Hypothalamus (tissue), 51 donors: ENCODE measurements at places on chromosomes 3 and 15.

- DNase-seq = no peak
Measured at GRCh38 chr3:115239717-115240116, 92.6 kb upstream of the ZBTB20 start.

GRCh38 chr15:35987056-35987455 is 441.1 kb upstream of the DPH6 start:
- DNase-seq = no peak

DNA sequence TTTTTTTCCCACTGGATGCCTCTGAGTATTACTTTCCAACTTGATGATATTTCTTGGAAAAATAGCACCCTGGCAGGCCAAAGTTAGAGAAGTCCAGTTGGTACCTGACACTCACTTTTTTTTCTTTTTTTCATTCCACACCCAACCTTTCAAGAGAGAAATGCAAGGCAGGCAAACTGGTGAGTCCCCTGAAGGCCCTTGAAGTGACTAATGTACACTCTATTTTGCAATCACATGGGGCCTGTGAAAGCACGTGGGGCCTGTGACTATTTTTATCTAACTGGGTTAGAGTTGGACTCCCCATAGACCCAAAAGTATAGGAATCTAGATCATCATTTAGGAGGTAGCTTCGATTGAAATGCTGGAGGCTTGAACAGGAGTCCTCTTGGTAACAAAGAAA is 316.7 kb downstream of the CHL1 start:
- no peak for DNase-seq

GRCh38 chr3:72375237-72376076 is 472.8 kb downstream of the SHQ1 start:
- DNase-seq = no peak

- no peak for DNase-seq
Measured at GRCh38 chr3:150783316-150783715, 20.3 kb upstream of the SIAH2 start.

- no peak for DNase-seq
Measured at GRCh38 chr3:102608875-102609274, 174.1 kb downstream of the ZPLD1 start.

- DNase-seq = no peak
Measured at GRCh38 chr15:23422099-23422945, 24.7 kb downstream of the GOLGA6L2 start.

GRCh38 chr3:131427226-131427625 is 45.7 kb downstream of the NUDT16 start:
- DNase-seq = no peak

- DNase-seq = no peak
Measured at GRCh38 chr15:99009741-99010330, 2.2 kb upstream of the PGPEP1L start.

- DNase-seq = no peak
Measured at GRCh38 chr3:193743702-193744047, 150.7 kb downstream of the OPA1 start.

- no peak for DNase-seq
Measured at GRCh38 chr3:133570139-133570936, 3.1 kb upstream of the CDV3 start.

GRCh38 chr3:113222451-113223086 is 11.2 kb downstream of the BOC start:
- DNase-seq = no peak

GRCh38 chr3:101963902-101964362 is 114.6 kb downstream of the NFKBIZ start:
- DNase-seq = no peak

DNA sequence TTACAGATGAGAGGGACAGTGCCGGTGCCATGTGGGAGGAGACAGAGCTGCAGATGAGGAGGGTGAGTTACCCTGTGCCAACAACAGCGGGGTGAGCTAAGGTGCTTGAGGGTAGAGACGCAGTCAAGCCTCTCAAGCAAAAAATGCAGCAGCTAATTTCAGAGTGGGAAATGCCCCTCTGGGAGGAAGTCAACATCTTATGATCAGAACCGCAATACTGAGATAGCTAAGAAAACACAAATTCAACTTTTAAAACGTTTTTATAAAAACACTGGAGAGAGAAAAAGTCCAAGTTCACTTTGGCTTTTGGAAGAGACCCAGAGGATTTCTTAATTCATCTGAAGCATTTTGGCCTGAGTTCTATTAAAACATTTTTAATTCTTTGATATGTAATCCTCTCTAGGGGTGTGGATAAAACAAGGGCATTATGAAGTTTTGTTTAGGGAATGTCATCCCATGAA is 319.2 kb downstream of the SLC9A9 start:
- DNase-seq = no peak

GRCh38 chr3:72816862-72817355 is 31.3 kb downstream of the SHQ1 start:
- no peak for DNase-seq

DNA sequence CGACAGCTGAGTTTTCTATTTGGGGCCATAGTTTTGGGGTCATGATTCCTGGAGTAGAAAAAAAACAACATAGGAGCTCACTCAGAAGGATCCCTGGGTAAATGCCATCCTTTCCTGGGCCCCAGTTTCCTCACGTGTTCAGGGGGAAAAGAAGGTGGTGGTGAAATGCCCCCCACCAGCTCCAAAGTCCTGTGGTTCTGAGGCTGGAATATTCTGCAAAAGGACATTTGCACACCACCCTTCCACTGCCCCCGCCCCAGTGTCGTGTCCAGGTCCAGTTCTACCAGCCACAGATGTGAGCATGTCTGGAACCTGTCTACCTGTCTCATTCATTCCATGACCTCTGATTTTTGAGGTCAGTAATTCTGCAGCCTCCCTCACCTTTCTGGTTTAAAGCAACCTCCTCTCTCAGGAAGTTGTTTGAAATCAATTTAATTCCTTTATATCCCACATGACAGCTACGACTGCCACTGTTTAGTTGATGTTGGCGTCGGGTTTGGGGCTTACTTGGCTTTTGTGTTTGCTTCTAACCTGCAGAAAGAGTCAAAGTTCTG is 82.1 kb downstream of the SMAD3 start:
- DNase-seq = no peak

DNA sequence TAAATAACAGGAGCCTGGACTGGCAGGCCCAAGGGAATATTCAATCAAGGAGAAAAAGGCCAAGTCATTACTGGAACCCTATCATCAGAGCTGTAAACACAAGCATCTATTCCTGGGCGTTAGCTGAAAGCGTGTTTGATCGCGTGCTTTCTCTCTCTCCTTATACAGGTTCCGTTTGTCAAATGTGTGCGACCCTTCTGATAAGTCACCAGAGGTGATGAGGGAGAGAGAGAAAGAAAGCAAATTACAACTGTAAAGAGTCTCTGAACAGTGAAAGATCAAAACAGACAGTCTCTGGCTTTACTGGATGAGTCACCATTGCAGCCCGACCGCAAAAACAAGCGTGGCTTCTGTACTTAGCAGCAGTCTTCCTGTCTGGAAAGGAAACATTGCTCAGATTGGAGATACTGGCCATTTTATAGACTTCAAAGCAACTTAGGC is 39.5 kb upstream of the TPRG1 start:
- no peak for DNase-seq

DNA sequence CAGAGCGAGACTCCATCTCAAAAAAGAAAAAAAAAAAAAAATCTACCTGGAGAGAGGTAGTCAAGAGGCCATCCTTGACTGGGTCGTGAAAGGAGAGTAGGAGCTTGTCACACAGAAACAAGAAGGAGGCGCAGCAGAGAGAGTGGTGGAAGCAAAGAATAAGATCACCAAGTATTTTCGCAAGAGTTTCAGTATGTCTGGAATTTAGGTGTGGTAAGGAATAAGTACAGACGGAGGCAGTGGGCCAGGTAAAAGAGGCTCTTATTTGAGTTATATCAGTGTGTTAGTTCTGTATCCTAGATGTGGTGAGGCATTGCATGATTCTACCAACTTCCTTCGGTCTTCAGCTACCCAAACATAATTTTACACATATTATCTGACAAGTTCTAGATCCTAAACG is 14.6 kb upstream of the ATP10A start:
- DNase-seq = no peak

GRCh38 chr15:62946940-62947339 is 95.6 kb upstream of the TPM1 start:
- no peak for DNase-seq

DNA sequence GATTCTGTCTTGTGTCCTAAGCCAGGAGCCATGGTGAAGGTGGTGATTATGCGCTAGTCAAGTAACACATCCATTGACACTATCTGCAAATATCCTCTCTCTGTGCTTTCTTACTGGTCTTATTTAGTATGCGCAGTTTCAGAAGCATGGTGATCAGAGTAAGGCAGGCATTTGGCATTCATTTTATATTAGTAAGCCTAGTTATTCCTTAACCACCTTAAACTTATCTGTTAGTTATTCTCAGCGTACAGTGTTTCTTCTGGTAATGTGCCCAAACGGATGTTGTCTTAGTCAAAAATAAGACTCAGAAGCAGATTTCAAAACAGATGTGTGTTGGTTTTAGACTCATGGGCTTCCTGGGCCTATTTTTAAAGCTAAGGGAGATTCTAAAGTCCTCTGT is 329.2 kb downstream of the GRM7 start:
- no peak for DNase-seq

DNA sequence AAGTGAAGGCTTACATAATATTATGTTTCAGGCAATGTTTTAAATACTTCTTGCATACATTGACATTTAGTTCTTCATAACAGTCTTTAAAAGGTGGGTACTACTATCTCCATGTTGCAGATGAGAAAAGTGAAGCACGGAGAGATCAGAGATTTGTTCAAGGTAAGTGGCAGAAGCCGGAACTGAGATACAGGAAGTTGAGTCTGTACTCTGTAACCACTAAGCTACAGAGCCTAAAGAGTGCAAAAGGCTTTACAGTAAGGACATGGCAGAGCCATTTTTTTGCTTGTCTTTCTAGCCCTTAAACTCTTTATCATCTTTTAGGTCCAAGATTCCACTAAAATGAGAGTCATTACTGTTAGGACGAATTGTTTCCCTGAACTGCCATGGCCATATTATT is 186.5 kb upstream of the PEX5L start:
- no peak for DNase-seq

GRCh38 chr3:195582947-195583346 is 793 bp downstream of the APOD start:
- no peak for DNase-seq

GRCh38 chr15:68700455-68701123 is 120.1 kb downstream of the ANP32A start:
- peak; percentile 74 for DNase-seq

GRCh38 chr15:31078471-31078870 is 23.1 kb downstream of the TRPM1 start:
- DNase-seq = no peak

DNA sequence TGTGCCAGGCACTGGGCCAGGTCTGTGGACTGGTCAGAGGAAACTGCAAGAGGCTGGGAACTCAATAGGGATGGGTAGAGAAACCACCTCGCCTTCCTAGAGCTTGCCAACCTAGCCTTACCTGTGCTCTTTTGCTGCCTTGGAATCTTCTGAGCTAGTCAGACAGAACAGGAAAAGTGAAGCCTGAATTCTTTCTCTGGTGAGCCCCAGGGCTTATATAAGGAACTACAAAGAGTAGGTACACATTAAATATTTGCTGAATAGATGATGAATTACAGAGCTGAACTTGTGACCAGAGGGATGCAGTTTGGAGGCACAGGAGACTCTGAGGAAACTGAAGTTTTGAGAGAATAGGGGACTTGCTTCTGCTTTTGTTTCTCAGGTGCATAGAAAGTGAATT is 15.6 kb upstream of the FBXW12 start:
- DNase-seq = no peak

DNA sequence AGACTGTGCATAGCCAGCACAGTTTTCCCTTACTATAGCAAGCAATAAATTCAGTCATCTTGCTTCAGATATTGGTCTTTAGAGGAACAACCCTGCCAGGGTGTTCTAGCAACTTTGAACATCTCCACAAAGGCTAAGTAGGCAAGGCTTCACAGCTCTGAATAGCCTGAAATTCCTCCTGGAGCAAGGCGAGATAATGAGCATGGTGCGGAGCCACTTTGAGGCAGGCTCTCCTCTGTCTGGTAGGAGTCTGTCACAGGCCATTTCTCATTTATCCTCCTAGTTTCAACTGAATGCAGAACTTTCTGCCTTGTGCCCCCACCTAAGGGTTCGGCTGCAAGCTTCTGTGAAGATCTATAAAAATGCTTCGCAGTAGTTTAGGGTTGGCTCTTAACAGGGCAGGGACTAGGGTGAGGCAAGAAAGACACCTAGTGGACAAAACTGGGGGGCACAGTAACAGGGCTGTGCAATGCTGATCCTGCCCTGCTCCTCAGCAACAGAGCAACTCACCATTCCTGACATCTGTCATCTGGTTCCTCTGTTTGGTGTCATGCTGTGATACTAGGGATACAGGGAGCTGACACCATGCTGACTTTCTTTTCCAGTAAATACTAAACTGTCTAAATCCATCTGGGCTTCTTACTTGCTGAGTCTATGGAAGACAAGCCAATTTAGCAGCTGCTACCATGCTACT is 16.6 kb upstream of the EHHADH start:
- DNase-seq = no peak

GRCh38 chr3:100270215-100270583 is 9.4 kb downstream of the TBC1D23 start:
- DNase-seq = no peak

- no peak for DNase-seq
Measured at GRCh38 chr3:70061096-70061495, 61.6 kb downstream of the SAMMSON start.

GRCh38 chr3:9110316-9110715 is 139.1 kb downstream of the SRGAP3 start:
- no peak for DNase-seq

GRCh38 chr15:57494581-57494980 is 97.1 kb upstream of the MYZAP start:
- DNase-seq = no peak

DNA sequence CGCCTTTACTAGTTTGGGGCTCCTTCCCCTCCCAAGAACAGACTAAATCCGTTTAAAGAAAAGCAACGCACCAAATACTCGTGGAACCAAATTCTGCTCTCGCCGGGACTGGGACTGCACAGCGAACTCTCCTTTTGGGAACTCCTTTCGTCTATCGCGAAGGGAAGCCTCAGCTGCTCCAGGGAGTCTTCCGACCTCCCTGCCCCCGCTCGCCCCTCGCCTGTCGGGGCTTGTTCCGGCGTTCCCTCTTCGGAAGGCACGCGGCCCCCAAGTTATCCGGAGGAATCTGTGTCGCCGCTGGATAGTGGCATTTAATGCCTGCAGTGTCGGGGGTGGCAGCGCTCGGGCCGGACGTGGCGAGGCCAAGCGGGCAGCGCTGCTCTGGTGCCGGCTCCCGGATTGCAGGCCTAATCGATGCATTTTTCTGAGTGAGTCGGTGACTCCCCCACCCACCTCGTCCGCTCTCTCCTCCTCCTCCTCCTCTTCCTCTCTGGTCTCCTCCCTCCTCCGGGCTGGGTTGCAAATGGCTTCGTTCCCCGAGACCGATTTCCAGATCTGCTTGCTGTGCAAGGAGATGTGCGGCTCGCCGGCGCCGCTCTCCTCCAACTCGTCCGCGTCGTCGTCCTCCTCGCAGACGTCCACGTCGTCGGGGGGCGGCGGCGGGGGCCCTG is at the start of gene TRIM71:
Gene TRIM71 (plus strand): TSS at position 440 of the 671 bp plus-strand sequence. CDS start 84 bp downstream, at position 524.
- DNase-seq = no peak

DNA sequence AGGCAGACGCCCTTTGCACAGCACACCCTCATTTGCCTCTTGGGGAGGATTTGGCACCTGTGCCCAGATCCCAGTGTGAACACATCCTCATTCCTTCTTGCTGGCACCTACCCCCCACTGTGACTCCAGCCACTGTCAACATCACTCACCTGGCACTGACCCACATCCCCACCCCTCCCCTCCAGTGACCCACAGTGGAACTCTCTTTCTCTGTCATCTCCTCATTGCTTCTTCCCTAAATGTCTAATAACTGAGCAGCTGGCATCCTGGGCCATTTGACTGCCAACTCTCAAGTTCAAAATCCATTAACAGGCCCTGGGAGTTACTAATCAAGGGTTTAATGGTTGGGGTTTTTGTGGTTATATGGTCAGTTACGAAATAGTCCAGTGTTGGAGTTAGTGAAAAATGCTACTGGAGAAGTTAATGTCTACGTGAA is 14.4 kb downstream of the SNAPC5 start:
- DNase-seq = no peak
